NCI-H1417 (cell line): ENCODE measurements at places on chromosomes 4 and X.

DNA sequence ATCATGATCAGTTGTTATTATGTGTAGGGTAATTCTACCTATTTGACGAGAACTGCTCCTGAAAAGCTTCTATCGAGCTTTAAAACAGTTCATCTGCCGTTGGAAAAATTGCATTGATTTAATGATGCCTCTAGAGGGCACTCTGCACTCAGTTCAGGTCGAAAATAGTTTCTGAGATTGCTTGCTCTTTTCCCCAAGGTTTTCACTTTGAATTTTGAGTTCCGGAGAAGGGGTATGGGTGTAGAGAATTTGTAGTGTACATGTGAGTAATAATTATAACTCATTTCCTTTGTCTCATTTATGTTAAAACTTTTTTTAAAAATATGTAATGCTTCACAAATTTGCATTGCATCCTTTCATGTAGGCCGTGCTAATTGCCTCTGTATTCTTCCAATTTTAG lies 28.4 kb upstream of the TNIP3 start:
- peak; percentile 11 for DNase-seq

GRCh38 chrX:53089224-53089842 lies 4.6 kb upstream of the KANTR start:
- peak; percentile 75 for DNase-seq

DNA sequence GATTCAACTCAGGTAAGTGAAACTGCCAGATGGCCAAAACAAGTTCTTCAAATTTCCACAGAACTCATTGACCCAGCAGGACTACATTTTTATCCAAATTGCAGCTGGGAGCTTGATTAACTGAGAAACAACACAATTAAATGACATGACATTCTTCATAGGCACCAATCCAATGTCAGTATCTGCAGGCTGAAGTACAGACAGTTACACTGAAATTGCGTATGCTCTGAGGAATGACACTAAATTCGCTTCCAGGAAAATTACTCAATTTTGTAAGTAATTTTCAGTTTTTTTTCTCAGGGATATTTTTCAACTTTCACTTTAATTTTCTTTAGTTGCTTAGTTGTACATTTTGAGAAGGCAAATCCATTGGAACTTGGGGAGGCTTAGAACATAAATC lies 4.5 kb downstream of the C1GALT1C1 start:
- DNase-seq, result no peak

DNA sequence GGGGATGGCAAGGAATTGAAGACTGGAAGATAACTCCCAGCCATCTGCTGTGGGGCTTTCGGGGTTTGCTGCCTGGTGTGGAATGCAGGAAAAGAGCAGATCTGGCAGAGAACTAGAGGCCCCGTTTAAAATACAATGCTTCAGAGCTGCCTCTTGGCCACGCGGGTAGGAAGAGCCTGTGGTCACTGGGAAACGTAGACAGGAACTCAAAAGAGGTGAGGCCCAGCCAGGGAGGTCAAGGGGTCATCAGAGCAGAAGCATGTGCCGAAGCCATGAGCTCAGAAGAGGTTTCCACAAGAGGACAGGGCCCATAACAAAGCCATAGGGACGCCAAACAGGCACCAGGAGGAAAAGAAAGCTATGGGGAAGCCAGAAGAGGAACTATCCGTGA lies 14.5 kb upstream of the STS start:
- DNase-seq, result no peak

DNA sequence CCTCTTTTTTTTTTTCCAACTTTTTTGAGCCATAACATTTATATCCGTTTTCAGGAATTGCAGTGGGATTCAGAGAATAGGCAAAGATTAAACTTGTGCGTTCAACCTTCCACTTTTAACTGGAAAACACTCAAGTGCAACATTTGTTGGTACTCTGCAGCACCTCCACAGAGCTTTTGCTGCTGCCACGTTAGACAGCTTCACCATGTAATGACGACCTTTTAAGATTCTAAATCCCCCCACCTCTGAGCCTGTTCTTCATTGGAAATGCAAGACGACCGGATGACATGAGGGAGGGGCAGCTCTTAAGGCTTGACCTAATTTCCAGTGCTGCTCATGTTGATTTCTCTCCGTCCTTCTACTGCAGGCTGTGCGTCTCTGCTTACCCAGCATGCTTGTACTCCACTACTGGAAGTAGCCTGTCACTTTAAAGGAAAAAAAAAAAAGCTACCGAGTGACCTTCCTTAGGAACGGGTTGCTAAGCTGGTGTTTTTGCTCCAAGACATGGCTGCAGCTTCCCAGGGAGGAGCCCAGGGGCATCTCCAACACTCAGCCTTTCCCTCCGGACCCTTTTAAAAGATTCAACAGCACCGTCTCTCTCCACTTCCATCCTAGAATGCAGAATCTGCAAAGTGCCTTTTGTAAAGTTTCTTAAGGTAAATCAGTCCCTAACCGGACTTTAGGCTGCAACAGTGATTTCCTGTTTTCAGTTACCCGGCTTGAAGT lies at the start of gene CC2D2A:
TSS of gene CC2D2A (plus strand) at position 481 of the 726 bp plus-strand sequence. CDS start 6,051 bp downstream, outside the sequence.
- peak; percentile 10 for DNase-seq

GRCh38 chr4:138774940-138775339 lies 240.6 kb upstream of the NOCT start:
- DNase-seq, result no peak

DNA sequence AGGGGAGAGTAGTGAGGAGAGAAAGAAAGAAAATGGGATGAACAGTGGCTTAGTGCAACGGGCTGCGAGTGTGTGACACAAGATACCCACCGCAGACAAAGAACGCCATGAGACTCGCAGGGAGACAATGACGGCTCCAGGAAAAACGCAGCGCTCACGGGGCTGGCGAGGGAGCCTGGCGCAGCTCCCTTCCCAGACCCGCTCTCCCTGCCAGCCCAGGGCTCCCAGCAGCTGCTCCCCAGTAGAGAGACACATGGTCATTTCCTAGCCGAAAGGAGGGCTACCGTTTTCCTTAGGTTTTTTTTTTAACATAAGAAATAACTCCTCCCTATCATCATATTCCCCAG lies 149.5 kb downstream of the MAML3 start:
- peak; percentile 52 for DNase-seq

DNA sequence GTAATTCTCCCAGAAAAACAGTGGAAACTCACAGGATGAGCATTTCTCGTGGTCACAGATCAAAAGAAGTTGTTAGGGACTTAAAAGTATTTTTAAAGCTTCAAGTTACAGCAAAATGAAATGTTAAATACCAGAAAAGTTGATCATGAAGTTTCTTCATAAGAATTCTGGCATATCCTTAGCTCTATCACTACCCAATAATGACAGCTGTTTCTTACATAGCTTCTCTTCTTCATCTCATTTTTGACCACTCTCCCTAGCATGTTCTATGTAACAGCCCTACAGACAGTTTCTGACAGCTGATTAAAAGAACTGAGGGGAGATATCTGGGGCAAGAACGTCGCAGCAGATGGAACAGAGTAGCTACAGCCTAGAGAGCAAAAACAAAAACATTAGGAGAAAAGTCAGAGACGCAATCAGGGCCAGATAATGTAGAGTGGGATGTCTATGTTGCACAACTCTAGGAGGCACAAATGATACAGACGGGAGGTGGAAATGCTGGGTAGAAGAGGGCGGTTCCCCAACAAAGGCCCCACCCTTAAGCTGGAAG lies 108.7 kb downstream of the CORIN start:
- no peak for DNase-seq

- DNase-seq, result no peak
These were observed 3.5 kb downstream of the SPIN2A start for GRCh38 chrX:57133706-57134105.

GRCh38 chr4:88599298-88599697 lies 7.0 kb downstream of the HERC3 start:
- DNase-seq, result no peak

GRCh38 chr4:54924891-54925290 lies 200.5 kb downstream of the KDR start:
- DNase-seq, result no peak

- DNase-seq, result no peak
These were observed 42.4 kb downstream of the SPATA18 start for GRCh38 chr4:52093466-52093865.

DNA sequence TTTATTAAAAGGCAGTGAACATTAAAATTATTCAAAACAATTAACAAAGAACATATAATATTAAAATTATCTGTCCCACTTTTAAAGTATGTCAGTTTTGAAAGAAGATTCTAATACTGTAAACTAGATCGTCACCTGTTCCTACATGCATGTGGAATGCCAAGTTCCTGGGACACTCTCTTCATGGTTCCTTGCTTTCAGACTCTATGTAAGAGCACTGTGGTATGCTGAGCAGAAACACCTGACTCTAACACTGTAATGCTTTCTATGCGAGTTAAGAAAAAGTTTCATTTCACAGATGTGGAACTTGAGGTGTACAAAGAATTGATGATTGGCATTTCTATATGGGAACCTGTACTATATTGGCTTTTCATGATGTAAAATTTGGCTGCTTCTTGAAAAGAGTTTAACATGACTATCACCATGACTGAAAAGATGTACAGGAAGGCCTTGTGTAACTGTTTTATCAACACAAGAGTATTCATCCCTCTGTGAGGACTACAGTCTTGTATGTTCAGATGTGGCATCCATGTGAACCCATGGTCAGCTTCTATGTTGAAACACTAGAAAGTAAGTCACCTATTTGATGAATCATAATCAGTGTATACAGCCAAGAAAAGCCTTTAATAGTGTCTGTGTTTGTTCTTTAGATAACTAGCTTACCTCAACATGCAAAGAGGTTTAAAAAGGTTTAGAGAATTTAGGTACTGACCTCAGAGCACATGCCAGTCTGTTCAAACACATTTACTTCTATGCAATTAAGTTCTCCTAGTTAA lies 354.5 kb downstream of the ARHGAP24 start:
- no peak for DNase-seq
